ENCODE measurements at places on chromosomes 16 and 17.

DNA sequence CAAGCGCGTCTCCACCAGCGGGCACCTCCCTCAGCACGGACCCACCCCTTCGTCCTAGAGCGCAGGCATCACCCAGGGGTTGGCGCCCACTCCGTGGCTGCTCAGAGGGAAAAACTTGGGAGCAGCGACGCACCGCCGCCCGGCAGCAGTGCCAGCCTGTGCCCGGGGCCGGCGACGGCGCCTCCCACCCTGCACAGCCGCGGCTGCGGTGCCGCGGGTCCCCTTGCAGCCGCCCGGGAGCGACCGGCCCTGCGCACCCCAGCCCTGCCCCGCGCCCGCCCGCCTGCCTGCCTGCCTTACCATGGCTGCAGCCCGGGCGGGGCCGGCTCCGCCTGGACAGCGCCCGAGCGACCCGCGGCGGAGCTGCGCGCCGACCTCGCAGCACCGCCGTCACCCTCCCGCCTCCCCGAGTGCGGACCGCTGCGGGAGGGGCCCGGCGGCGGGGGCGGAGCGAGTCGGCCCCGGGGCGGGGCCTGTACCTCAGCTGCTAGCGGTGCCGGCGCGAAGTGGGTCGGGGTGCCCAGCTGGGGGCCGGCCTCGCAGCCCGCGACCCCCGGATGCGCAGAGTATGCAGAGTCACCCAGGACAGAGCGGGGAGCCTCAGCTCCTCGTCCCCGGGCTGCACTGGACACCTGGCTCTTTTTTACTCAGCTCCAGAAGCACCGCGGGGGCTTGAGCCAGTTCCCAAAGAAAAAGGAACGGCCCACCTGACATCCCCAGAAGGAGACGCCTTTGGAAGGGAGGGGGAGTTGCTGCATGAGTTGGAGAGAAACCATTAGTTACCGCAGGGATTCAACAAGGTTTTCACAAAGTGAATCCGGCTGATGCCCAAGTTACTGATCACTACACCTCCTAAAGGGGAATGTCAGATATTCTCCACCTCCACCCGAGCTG is 17.5 kb upstream of the MTMR4 start:
- no peaks in the 10 kb centered on the region for H3K27me3 ChIP-seq
- peak overlapping the region; percentile 64 for H3K4me3 ChIP-seq
- H3K27ac ChIP-seq, result peak overlapping the region; percentile 66
- no peaks in the 10 kb centered on the region for H3K36me3 ChIP-seq

DNA sequence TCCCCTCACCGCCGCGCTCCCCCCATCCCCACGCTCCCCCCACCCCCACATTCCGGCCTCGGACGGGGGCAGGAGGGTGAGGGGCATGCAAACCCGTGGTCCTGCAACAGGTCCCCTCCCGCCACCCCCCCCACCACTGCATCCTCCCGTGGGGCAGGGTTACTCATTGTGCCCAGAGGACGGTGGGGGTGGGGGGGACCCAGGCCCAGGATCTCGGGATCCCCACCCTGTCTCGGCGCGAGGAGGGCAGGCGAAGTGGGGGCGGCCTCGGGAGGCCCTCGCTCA is 8.5 kb downstream of the SLC22A31 start:
- no peaks in the 10 kb centered on the region for H3K27me3 ChIP-seq
- no peak for DNase-seq
- H3K36me3 ChIP-seq, result no peaks in the 10 kb centered on the region
- peak overlapping the region; percentile 59 for H3K4me3 ChIP-seq
- no peak overlapping the region for H3K27ac ChIP-seq

DNA sequence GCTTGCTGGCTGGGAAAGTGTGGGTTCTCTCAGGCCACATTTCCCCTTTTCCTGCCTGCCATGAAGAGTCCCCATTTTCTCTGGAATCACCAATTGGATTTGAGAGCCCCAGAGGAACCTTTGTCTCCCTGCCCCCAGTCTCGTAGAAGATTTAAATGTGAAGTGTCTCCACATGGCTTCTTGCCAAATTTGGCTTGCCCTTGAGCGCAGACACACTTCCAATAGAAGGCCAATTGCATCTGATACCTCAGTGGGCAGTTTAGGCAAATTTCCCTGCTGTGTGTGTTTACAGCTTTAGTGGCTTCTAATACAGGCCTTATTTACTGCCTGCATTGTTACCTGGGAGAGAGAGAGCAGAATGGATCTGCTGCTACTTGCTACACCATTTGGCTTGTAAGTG is 29.7 kb downstream of the CDK5R1 start:
- H3K36me3 ChIP-seq, result no peaks in the 10 kb centered on the region
- no peak for DNase-seq
- peak overlapping the region; percentile 3 for H3K27ac ChIP-seq
- H3K27me3 ChIP-seq, result no peaks in the 10 kb centered on the region

DNA sequence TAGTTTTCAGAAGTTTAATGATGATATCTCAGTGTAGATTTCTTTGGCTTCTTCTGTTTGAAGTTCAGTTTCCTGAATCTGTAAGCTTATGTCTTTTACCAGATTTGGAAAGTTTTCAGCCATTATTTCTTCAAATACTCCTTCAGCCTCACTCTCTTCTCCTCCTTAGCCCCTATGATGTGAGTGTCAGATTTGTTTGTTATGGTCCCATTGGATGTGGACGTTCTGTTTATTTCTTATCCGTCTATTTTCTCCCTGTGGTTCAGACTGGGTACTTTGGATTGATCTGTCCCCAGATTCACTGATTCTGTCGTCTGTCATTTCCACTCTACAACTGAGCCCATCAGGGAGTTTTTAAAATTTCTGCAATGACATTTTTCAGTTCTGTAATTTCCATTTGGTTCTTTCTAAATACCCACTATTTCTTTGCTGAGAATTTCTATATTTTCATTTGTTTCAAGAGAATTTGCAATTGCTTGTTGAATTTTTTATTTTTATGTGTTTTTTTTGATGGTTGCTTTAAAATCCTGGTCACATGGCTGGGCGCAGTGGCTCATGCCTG is 110.9 kb downstream of the SEC14L1 start:
- H3K36me3 ChIP-seq, result no peaks in the 10 kb centered on the region
- DNase-seq, result no peak
- no peak overlapping the region for H3K27ac ChIP-seq
- H3K4me3 ChIP-seq, result no peak overlapping the region
- no peaks in the 10 kb centered on the region for H3K27me3 ChIP-seq
- peaks cover 2% of the 10 kb centered on the region for H3K4me1 ChIP-seq

GRCh38 chr16:89658221-89658879 is 714 bp downstream of the SPATA33 start:
- DNase-seq, result no peak
- peaks cover 15% of the 10 kb centered on the region for H3K4me1 ChIP-seq
- H3K27me3 ChIP-seq, result no peaks in the 10 kb centered on the region
- peaks cover 5% of the 10 kb centered on the region for H3K36me3 ChIP-seq
- peak overlapping the region; percentile 78 for H3K4me3 ChIP-seq

- no peak overlapping the region for H3K27ac ChIP-seq
- DNase-seq, result no peak
- no peak overlapping the region for H3K4me3 ChIP-seq
- no peaks in the 10 kb centered on the region for H3K27me3 ChIP-seq
- peaks cover 14% of the 10 kb centered on the region for H3K36me3 ChIP-seq
Observed at GRCh38 chr17:75472119-75472518, 15.7 kb downstream of the TMEM94 start.

- no peaks in the 10 kb centered on the region for H3K4me1 ChIP-seq
- H3K27ac ChIP-seq, result no peak overlapping the region
- no peak overlapping the region for H3K4me3 ChIP-seq
- no peaks in the 10 kb centered on the region for H3K27me3 ChIP-seq
- DNase-seq, result no peak
Observed at GRCh38 chr16:2371421-2371820, 30.9 kb upstream of the ABCA3 start.

DNA sequence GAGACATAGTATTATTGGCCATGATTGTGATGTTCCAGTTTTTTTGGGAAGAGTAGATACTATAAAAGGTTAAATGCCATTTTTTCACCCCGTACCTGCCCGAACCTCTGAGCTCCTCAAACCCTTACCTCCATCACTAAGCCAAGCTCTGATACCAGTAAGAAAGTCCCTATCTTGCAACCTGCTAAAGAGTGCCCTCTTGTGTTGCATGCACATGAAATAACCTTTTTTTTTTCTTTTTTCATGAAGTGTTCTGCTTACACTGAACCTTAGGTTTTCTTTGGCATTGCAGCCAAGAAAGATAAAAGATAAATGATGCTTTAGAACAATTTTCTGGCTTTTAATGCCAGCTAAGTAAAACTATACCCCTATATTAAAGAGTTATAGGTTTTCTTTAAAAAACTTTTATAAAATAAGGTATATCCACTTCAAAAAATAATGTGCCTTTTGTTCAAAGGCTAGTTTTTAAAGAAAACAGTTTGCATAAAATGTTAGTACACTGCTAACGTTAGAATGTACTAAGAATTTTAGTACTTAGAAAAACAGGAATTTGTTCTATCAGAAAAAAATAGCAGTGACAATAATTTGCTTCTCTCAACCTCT is 295.3 kb upstream of the PMFBP1 start:
- H3K27ac ChIP-seq, result no peak overlapping the region
- H3K27me3 ChIP-seq, result no peaks in the 10 kb centered on the region
- no peaks in the 10 kb centered on the region for H3K4me1 ChIP-seq
- no peak overlapping the region for H3K4me3 ChIP-seq
- no peak for DNase-seq
- no peaks in the 10 kb centered on the region for H3K36me3 ChIP-seq

DNA sequence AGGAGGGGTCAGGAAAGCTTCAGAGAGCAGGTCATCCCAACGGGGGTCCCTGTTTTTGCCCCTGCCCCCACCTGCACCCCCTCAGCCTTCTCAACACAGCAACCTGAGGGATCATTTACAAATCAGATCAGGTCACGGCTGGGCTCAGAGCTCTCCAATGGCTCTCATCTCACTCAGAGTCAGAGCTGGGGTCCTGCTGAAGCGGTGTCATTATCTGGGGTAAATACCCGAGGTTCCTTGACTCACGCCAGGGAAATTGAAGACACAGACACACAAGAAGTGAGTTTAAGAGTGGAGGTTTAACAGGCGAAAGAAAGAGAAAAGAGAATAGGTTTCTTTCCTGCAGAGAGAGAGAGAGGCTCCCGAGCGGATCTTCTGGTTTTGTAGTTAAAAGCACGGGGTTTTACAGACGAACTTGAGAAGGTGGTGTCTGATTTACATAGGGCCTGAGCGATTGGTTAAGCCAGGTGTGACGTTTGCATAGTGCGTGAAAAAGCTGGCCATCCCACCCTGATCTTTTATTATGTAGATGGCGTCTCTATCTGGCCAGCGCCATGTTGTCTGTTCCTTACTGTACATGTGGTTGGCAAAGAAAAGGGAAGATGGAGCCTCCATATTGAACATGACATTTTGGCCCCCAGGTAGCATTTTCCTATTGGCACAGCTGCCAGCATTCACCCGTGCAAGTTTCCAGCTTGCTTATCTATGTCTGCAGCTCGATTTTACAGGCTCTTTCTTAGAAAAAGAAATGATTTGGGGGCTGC is 51.4 kb downstream of the WSB1 start:
- no peaks in the 10 kb centered on the region for H3K27me3 ChIP-seq
- H3K27ac ChIP-seq, result no peak overlapping the region
- H3K36me3 ChIP-seq, result no peaks in the 10 kb centered on the region
- no peak overlapping the region for H3K4me3 ChIP-seq
- no peak for DNase-seq

- H3K4me3 ChIP-seq, result no peak overlapping the region
- DNase-seq, result no peak
- no peaks in the 10 kb centered on the region for H3K27me3 ChIP-seq
- H3K36me3 ChIP-seq, result no peaks in the 10 kb centered on the region
- no peak overlapping the region for H3K27ac ChIP-seq
Observed at GRCh38 chr16:13307255-13307654, 405.9 kb downstream of the SHISA9 start.

DNA sequence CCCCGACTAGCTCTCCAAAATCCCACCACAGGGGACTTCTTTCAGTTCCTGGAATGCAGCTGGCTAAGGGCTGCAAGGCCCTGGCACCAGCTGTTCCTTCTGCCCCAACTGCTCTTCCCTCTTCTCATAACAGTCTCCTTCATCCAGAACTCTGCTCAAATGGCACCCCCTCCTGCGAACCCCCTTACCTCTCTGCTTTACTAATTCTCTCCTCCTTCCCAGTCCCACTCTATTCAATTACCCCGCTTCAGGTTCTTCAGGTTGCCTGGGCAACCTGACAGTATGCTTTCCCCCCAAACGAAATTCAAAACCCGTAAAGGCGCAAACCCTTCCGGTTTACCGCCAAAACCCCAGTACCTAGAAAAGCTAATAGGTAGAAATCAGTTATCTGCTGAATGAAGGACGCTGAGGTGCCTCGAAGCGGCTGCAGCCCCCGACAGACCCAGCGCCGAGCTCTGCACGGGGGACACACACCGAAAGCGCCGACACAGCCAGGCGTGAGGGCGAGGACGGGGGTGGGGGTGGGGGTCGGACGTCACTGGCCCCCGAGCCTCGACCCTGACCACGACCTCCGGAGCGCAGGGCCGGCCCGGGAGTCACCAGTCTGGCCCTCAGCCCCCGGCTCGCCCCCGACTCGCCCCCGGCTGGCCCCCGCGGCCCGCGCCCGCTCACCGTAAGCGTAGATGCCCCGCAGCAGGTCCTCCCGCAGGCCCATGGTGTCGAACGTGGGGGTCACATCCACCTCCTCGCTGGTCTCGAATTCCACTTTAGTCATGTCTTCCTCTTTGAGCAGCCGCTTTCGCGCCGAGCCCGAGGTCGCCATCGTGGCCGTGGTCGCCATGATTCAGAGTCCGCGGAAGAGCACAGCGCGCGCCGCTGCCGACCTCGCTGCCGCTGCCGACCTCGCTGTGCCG is 550 bp downstream of the EIF4A3 start:
- peaks cover 27% of the 10 kb centered on the region for H3K36me3 ChIP-seq
- no peaks in the 10 kb centered on the region for H3K4me1 ChIP-seq
- peak overlapping the region; percentile 99 for H3K4me3 ChIP-seq
- DNase-seq, result peak; percentile 73
- H3K27ac ChIP-seq, result peak overlapping the region; percentile 92

- H3K4me1 ChIP-seq, result no peaks in the 10 kb centered on the region
- no peak overlapping the region for H3K4me3 ChIP-seq
- H3K36me3 ChIP-seq, result no peaks in the 10 kb centered on the region
- no peak for DNase-seq
- H3K27ac ChIP-seq, result no peak overlapping the region
Observed at GRCh38 chr16:79929260-79929965, 328.9 kb upstream of the MAF start.

GRCh38 chr17:75876938-75877751 is 1.2 kb downstream of the TRIM47 start:
- peak overlapping the region; percentile 99 for H3K27ac ChIP-seq
- no peaks in the 10 kb centered on the region for H3K27me3 ChIP-seq
- peaks cover 13% of the 10 kb centered on the region for H3K36me3 ChIP-seq
- peak; percentile 98 for DNase-seq

GRCh38 chr17:40338058-40338457 is 26.5 kb downstream of the GJD3 start:
- H3K36me3 ChIP-seq, result no peaks in the 10 kb centered on the region
- peak overlapping the region; percentile 19 for H3K27ac ChIP-seq
- no peaks in the 10 kb centered on the region for H3K27me3 ChIP-seq

GRCh38 chr16:86387468-86388440 is 122.6 kb upstream of the FOXF1 start:
- H3K27ac ChIP-seq, result no peak overlapping the region
- H3K4me1 ChIP-seq, result no peaks in the 10 kb centered on the region
- no peak overlapping the region for H3K4me3 ChIP-seq
- no peak for DNase-seq
- no peaks in the 10 kb centered on the region for H3K36me3 ChIP-seq

Measured in ascending aorta (tissue), 2 donors.